ENCODE measurements at places on chromosomes 16 and 17.

GRCh38 chr17:67374329-67375053, 2.6 kb upstream of the PITPNC1 start:
- DNase-seq: peak; percentile 84

- no peak for DNase-seq
These were observed 122.6 kb downstream of the SHISA6 start for GRCh38 chr17:11363565-11364117.

DNA sequence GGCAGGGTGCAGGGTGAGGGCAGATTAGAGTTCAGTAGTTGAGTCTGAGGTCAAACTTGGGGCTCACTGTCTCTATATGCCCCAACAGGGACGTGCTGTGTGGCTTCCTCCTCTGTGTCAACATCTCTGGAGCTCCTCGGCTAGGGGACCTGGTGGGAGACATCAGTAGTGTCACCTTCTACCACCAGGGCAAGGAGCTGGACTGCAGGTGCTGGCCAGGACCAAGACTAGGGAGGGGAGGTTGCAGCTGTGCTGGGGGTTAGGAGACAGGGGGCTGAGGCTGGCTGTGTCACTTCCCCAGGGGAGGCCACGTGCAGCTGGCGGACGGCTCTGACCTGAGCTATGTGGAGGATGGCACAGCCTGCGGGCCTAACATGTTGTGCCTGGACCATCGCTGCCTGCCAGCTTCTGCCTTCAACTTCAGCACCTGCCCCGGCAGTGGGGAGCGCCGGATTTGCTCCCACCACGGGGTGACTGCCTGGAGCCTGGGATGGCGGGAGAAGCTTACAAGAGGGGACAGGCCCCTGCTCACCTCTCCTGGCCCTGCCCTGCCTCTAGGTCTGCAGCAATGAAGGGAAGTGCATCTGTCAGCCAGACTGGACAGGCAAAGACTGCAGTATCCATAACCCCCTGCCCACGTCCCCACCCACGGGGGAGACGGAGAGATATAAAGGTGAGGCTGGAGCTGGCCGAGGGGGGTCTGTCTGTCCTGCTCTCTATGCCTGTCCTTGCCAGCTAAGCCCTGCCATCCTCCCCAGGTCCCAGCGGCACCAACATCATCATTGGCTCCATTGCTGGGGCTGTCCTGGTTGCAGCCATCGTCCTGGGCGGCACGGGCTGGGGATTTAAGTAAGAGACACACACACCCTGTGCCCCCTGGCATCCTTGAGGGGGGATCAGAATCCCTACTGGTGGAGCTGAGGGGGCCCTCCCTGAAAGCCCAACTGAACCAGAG, 18.9 kb downstream of the ADAM11 start:
- no peak for DNase-seq

DNA sequence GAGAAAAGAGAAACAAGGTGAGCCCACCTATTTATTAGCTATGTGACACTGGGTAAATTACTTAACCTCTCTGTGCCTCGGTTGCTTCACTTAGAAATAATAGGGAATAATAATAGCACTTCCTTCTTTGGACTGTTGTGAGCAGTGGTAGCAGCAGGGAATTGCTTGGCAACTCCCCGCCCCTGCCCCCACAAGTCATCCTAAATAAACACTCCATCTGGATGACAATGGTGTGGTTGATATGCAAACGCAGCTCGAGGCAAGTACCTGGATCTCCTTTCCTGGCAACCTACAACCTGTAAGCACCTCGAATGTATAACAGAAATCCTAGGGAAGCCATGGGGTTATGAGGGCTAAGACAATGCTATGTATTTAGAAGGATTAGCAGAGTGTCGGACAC, 9.1 kb downstream of the TEKT3 start:
- no peak for DNase-seq

DNA sequence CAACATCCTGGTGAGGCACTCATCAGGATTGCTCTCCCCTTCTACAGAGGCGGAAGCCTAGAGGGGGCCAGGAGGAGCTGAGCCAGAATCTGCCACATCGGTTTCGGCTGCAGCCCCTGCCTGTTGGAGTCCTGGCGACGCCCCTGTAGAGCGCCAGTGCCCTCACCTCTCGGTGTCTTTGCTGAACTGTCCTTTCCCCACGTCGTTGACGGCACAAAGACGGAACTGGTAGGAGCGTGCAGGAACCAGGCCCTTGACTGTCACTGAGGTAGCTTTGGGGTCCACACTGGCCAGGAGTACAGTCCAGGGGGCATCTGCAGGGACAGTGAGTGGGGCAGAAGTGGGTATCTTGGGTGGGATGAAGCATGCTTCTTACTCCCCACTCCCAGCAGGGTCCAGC, 110.3 kb upstream of the CDC42EP4 start:
- DNase-seq: no peak

GRCh38 chr16:67977469-67978227, 2.7 kb downstream of the DPEP3 start:
- DNase-seq: no peak

- no peak for DNase-seq
These were observed 4.2 kb downstream of the BCL7C start for GRCh38 chr16:30889721-30890120.

DNA sequence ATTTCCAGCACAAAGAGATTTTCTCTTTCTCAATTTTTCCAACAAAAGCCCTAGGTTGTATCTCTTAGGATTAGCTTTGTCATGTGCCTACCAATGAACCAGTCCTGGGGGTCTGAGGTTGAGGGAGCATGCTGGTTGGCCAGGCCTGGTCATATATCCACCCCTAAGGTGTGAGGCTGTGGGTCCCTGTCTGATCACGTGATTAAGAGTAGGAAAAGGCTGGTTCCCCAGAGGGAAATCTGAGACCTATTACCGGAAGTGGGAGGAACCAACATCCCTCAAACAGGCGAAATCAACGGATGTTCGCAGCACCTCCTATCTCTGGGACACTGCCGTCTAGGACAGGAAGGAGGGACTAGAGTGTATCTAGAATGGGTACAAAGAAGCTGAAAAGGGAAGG, 185.7 kb upstream of the IRX5 start:
- no peak for DNase-seq

GRCh38 chr17:44541884-44542581, 15.3 kb upstream of the FZD2 start:
- DNase-seq: no peak

DNA sequence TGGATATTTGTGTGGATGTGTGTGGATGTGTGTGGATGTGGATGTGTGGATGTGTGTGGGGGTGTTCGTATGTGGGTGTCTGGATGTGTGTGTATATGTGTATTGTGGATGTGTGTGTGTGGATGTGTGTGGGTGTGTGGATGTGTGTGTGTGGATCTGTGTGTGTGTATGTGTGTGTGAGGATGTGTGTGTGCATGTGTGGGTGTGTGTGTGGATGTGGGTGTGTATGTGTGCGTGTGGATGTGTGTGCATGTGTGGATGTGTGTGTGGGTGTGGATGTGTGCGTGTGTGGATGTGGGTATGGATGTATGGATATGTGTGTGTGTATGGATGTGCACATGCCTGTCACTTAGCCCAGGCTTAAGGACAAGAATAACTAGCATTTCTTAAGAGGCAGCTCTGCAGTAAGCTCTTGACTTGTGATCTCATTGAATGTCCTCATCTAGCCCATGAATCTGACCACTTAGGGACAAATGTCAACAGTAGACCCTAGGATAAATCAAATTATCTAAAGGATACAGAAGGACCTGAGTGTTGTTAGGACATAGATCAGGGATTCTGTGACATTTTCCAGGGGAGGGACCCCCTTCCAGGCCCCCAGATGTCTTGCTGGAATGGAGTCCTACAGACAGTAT, 83.5 kb downstream of the BMERB1 start:
- no peak for DNase-seq

DNA sequence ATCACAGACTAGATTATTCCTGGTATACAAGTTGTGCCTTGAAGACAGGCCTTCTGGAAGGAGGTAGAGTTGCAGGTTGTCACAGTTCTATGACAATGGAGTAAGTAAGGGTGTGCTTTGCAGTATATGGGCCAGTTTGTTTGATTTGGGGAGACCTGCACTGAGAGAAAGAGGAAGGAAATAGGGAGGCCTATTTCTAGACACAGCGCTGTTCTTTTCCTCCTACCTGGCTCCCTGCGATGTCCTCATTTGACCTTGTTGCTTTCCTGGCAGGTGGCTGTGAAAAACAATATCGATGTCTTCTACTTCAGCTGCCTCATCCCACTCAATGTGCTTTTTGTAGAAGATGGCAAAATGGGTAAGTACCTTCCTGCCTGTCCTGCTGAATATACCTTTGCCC, 22.5 kb upstream of the RASL10B start:
- DNase-seq: no peak

DNA sequence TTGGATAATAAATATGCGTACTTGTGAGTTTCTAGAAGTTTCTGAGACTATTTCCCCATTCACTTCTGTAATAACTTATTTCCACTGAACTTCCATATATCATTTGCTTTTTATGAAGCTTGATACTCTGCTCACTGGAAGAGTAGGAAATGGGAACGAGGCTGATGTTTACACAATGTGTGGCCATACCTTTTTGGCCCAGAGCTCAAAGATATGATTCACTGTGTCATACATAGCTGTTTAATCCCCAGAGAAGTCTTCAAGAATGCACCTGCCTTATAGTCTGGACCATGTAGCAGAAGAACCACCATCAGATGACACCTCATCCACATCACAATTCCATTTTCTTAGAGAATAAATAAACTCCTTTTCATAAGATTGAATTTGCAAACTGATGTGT, 40.3 kb upstream of the TEKT3 start:
- DNase-seq: no peak

- no peak for DNase-seq
These were observed 10.4 kb downstream of the HSD11B2 start for GRCh38 chr16:67441271-67441753.

DNA sequence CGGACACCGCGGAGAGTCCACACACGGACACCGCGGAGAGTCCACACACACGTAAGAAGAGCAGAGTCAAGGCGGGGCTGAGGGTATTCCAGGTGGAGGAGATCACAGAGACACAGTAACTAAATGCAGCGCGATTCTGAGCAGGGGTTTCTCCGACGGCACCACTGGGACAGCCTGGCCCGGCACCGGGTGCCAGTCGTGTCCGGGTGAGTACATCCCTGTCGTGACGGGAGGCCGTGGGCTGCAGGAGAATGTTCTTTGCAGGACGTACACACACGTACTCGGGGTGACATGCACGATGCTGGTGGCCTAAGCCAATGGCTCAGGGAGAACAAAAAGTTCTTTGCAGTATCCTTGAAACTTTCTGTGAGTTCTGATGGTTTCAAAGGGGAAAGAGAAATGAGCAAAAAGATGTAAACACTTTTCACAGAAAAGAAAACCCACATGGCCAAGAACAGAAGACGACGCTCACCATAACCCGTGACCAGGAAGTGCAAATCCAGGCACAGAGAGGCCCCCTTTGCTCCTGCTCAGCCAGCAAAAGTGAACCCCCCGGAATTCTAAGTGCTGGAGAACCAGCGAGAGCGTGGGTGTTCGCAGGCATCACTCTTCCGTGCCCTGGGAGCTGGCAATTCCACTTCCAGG, 53.7 kb upstream of the METRNL start:
- DNase-seq: no peak

DNA sequence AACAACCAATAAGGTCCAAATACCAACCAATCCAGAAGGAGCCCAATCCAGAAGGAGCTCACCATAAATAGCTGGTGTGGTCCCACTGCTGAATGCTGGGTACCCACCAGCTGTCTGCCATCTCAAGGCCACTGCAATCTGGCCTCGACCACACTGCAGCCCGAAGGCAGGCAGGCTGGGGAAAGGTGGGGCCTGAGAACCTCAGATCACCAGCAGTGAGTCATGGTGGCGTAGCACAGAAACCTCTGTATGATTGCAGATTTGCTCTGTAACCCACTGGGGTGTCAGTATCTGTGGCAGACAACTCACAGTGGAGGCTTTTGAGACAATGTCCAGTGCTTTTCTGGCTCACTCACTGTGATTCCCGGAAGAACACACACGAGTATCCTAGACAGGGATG, 14.7 kb upstream of the CMTR2 start:
- no peak for DNase-seq

DNA sequence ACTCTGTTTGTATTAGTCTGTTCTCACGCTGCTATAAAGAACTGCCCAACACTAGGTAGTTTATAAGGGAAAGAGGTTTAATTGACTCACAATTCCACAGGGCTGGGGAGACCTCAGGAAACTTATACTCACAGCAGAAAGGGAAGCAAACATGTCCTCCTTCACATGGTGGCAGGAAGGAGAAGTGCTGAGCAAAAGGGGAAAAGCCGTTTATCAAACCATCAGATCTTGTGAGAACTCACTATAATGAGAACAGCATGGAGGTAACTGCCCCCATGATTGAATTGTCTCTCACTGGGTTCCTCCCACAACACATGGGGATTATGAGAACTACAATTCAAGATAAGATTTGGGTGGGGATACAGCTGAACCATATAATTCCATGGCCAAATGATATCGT, 30.9 kb downstream of the ABCC1 start:
- no peak for DNase-seq

DNA sequence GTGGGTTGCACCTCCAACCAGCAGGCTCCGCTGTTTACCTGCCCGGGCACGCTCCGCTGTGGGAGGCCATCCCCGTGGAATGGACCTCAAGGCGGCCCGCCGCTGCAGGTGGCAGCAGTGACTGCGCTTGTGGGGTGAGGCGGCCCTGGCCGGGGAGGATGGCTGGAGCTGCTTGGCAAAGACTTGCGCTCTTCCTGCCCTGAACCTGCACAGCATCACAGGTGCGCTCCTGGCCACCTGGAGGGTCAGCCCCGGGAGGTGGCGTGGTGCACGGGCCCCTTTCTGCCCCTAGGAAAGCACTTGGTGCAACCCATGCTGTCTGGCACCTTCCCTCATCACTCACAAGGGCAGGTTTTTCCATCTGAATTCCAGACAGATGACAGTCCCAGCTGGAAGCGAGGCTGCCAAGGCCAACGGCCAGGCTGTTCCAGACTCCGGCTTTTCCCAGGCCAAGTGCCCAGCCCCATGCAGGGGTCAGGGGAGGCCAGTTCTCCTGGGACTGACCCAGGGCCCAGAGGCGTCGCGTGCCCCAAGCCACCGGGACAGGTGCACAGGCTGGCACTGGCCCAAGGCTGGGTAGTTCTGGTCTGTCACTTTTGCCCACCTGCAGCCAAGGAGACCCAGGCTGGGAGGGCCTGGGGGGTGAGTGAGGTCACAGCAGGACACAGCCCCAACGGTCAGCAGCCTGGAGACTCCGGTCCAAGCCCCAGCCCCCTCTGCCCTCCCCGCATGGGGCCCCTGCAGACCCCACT, 13.3 kb downstream of the UTS2R start:
- no peak for DNase-seq

DNA sequence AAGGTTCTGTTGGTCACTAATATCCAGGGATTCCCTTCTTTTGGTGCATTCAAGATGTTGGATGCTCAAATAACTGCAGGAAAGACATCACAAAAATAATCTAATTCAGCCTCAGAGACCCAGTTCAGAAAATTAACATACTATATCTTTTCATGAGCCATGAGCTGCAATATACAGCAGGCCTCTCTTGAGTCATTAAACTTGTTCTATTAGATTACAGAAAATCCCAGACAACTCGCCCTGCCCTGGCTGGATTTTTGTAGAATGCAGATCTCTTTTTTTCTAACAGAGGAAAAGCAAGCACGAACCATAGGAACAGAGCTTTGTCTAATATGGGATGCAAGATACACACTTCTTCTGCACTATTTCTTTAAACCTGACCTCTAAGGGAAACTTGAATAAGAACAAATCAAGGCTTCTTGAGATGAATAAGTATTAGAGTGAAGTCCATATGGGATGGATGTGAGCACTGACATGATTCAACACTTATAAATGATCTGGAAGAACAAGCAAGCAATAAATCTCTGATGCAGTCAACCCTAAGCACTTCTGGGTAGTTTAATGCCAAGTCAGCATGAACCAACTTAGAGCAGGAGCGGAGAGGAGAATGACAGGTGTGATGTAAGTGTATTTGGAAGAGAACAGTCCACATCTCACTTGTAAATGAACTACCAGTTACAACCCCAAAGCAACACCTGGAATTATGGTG, 70.7 kb upstream of the GNAO1 start:
- no peak for DNase-seq

Data from kidney capillary endothelial cell (primary cell).